ENCODE measurements at places on chromosomes 3 and 15. TPM values are rescaled to one million over a fixed set of nuclear protein-coding genes. Genes with fewer than 3 reads are reported as not detected.

The PRR20G gene
- not detected for total RNA-seq

The CHRNA5 gene
- total RNA-seq, result 5.1 TPM

The C3orf85 gene
- not detected for total RNA-seq

The ARRDC4 gene
- 8.4 TPM for total RNA-seq

The NPAP1 gene
- not detected for total RNA-seq

The KNG1 gene
- total RNA-seq, result not detected

The CHRM5 gene
- 0.75 TPM for total RNA-seq

The IL12A gene
- total RNA-seq, result 4.1 TPM

The CAMK1 gene
- 66.6 TPM for total RNA-seq

The PRICKLE2 gene
- 28.5 TPM for total RNA-seq

The SOX2 gene
- total RNA-seq, result not detected

Data from uterine smooth muscle cell (primary cell).